ENCODE measurements at places on chromosomes 3 and 15.

GRCh38 chr3:104349836-104350235, 1016.9 kb upstream of the ALCAM start:
- DNase-seq: no peak

- no peak for DNase-seq
Observed at GRCh38 chr3:139388821-139389551, 461 bp downstream of the COPB2 start.

DNA sequence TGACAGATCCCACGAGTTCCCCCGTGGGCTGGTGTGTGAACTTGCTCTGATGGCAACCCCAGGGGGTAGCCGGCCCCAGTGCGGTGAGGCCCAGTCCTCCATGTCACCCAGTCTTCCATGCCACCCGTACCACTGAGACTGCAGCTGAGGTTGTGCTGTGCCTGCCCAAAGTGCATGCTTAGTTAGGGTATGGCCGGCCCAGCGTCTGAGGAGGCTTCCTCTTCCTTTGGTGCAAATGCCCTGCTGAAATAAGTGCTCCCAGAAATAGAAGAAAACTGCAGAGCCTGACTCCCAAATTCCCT, 31.5 kb downstream of the MGLL start:
- no peak for DNase-seq

DNA sequence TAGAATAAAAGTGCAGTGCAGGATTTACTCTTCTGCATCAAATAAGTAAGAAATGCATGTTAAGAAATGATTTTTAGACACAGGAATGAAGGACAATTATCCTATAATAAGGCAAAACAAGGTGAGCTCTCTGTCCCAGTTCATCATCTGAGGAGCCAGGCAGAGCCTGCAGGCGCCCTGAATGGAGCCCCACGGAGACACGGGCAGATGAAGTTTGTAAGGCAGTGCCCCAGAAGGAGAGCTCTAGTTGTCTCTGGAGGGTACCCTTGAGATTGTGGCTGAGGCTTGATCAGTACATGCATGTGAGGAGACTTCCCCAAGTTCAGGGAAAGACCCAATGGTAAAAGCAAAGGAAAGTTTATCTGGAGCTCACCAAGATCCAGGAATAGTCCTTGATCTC, 50.3 kb downstream of the ATP10A start:
- no peak for DNase-seq

GRCh38 chr15:88057836-88058235, 198.7 kb downstream of the NTRK3 start:
- no peak for DNase-seq

GRCh38 chr3:40713306-40713705, 188.5 kb downstream of the ZNF621 start:
- DNase-seq: no peak

DNA sequence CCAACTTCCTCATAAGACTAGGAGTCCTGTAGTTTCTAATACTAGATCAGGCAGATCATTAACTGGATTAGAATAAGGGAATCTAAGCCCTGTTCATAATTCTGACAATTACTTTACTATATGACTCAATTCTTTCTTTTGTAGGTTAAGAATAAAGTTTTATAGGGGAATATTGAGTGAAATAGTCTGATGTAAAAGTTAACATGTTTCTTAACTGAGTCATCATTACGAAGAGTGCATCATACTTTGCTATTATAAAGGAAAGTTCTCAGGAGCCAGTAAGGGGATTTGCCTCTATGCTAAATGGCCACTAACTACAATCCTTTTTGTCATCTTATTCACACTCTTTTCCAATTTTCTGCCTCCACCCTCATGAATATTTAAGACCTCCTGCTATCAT, 63.1 kb downstream of the POLQ start:
- no peak for DNase-seq

DNA sequence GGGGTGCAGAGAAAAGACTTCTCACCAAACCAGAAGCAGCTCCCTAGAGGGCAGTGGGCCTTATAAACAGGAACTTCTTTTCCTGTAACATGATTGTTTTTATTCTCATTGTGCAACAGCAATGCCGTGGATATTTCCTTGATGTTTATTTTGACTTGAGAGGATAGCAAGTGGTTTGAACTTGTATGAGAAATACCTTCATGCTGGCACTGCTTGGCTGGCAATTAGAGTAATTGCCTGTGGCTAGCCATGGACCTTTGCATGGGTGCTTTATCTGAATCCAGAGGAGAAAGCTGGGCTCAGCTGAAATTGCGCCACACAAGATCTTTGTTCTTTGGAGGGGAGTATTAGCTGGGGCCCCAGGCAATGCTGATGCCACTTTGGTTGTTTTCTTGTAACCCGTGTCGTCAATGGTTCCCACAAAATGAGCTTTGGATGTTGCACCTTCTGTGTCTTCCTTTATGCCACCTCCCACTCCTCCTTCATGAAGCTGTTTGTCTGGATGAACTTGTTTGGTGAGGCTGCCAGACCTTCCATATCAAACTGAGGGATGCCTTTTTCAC, 37.9 kb downstream of the CMTM8 start:
- DNase-seq: no peak

- no peak for DNase-seq
Observed at GRCh38 chr3:46853441-46854415, 9.5 kb downstream of the MYL3 start.

DNA sequence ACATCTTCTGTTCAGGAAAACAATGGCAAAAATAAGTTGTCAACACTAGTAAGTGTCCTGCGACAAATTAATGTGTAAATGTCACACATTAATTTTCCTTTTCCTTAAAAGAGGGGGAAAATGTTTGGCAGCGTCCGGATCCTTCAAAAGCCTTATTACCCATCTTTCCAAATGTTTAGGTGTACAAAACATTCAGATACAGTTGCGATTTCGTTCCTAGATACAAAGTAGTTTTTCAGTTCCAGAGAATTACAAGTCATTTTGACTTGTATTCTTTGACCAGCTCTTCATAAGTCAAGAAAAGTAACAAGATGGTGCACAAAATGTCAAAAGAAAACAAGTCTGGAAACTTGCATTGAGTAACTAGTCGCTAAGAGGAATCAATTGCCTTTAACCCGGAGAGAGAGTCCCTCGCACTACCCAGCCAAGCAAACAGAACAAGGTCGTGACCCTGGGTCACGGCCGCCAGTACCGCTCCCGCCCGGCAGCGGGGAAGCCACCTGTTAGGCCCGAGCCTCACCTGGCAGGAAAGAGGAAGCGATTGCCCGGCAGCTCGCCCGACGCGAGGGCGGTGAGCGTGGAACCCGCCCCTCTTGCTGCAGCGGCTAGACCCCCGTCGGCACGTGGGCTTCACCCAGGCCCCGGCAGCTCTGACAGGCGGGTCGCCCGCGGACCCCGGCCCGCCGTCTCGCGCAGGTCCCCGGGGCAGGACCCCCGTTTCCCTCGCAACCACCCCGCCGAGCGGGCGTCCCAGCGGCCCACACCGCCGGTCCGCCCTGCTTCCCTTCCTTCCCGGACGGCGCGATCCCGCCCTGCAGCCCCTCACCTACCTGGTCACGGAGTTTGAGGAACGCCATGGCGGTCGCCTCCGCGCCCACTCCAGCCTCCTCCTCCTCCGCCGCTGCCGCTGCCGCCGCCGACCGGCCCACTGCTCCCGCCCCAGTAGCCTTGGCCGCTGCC, 61.0 kb upstream of the ANKRD28 start:
- DNase-seq: no peak

DNA sequence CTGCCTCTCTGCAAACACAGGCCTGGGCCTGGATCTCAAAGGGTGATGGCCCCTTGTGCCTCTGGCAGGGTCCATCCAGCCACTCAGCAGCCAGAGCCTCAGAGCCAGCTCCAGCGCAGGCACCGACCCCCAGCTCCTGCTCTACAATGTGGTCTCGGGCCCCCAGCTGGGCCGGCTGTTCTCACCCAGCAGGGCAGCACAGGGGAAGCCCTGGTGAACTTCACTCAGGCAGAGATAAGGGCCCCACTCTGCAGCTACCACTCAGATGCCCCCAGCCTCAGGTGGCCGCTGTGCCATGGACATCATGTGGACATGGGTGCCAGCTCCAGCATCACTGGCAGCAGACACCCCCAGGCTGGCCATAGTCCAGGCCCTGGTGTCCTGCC, 173.1 kb downstream of the TBC1D2B start:
- no peak for DNase-seq

All from stimulated activated CD4-positive, alpha-beta T cell treated with anti-CD3 and anti-CD28 coated beads, Interleukin-1b, Interleukin-23, amount 100 ng/mL, for 1 hour (primary cell).